ENCODE measurements at places on chromosomes 1 and 21.
A peak's percentile ranks its signal among the peaks of the same experiment; 100 is the strongest.

GRCh38 chr21:34603002-34603709, 11.8 kb downstream of the RCAN1 start:
- no peaks in the 10 kb centered on the region for H3K36me3 ChIP-seq
- no peak overlapping the region for H3K4me3 ChIP-seq
- peak; percentile 53 for DNase-seq
- no peak overlapping the region for H3K27ac ChIP-seq
- H3K4me1 ChIP-seq = peaks cover 5% of the 10 kb centered on the region

DNA sequence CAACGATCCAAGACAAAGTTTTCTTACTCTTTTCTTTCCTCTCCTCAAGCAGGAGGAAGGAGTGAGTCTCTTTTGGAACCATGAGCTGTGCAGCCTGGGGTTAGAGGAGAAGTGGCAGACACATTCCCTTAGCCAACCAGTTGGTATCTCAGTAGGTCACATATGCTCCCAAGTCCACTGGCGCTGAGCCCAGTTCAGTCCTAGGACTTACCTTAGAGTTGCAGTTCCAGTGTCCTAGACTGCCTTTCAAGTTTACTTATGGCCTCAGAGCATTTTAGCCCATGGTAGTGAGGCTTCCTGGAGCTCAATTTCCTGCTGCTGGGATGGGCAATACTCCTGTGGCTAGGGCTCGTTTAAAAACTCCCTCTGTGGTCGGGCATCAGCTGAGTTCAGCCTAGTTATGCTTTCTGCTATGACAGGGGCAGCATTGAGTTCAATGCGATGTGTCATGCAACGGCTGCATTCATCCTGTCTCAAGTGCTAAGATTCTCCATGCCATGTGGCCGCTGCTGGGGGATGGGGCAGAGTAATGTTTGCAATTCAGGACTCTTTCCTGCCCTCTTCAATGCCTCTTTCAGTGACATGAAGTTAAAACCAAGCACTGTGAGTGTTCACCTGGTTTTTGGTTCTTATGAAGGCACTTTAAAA, 103.8 kb downstream of the LRRC7 start:
- no peak overlapping the region for H3K4me3 ChIP-seq
- no peak for DNase-seq
- no peaks in the 10 kb centered on the region for H3K36me3 ChIP-seq
- H3K27ac ChIP-seq = no peak overlapping the region

GRCh38 chr21:44708213-44708865, 3.0 kb downstream of the TSPEAR start:
- H3K4me3 ChIP-seq = no peak overlapping the region
- peaks cover 62% of the 10 kb centered on the region for H3K27me3 ChIP-seq
- no peaks in the 10 kb centered on the region for H3K36me3 ChIP-seq
- peaks cover 28% of the 10 kb centered on the region for H3K4me1 ChIP-seq
- no peak for DNase-seq

DNA sequence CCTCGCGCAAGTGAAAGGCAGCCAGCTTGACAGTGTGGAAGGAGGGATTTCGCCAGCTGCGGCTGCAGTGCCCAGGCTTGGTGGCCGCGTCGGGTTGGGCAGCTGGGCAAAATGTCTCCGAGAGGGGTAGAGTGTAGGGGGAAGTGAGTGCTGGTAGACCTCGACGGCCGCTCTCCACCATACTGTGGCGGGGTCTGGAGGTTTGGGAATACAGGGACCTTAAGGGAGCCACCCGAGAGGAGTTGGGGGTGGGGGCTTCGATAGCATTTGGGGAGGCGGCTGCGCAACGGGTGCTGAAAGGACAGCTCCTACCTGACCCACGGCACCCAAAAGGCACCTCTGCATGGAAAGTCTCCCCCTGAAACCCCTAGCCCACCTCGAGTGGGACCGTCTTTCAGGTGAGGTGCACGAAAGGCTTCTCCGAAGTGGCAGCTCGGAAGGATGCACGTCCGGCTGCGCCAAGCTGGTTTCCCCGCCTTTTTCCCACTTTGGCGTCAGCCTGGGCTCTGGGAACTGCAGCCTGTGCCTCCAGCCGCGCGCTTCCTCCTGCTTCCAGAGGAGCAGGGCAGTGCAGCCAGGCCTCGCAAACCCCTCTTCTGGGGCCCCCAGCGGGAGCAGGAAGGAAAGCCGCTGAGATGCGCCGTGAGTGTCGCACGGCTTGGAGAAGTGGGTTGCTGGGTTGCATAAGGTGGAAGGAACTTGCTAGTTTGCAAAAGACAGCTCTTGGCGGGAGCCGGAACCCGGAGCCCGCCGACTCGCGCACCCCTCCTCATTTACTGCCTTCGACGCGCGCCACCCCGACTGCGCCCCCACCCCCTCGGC, 531 bp upstream of the HMGN2 start:
- peak overlapping the region; percentile 63 for H3K4me3 ChIP-seq
- H3K27ac ChIP-seq = peak overlapping the region; percentile 90
- H3K4me1 ChIP-seq = peaks cover 19% of the 10 kb centered on the region
- DNase-seq = peak; percentile 79
- H3K27me3 ChIP-seq = no peaks in the 10 kb centered on the region

GRCh38 chr1:90344963-90345730, 350.2 kb downstream of the ZNF326 start:
- DNase-seq = no peak
- H3K4me1 ChIP-seq = no peaks in the 10 kb centered on the region
- H3K4me3 ChIP-seq = no peak overlapping the region
- no peaks in the 10 kb centered on the region for H3K27me3 ChIP-seq
- H3K36me3 ChIP-seq = no peaks in the 10 kb centered on the region
